ENCODE measurements at places on chromosomes 16 and 17. TPM values are rescaled to one million over a fixed set of nuclear protein-coding genes. Genes with fewer than 3 reads are reported as not detected.

RNF43 gene
- polyA plus RNA-seq, result 2.1 TPM

HOXB7 gene
- 1.5 TPM for polyA plus RNA-seq

GRCh38 chr17:38397227-38397626, 31.0 kb upstream of the ARHGAP23 start:
- DNase-seq, result no peak

- DNase-seq, result no peak
These were observed 19.9 kb downstream of the COTL1 start for GRCh38 chr16:84597931-84598351.

DNA sequence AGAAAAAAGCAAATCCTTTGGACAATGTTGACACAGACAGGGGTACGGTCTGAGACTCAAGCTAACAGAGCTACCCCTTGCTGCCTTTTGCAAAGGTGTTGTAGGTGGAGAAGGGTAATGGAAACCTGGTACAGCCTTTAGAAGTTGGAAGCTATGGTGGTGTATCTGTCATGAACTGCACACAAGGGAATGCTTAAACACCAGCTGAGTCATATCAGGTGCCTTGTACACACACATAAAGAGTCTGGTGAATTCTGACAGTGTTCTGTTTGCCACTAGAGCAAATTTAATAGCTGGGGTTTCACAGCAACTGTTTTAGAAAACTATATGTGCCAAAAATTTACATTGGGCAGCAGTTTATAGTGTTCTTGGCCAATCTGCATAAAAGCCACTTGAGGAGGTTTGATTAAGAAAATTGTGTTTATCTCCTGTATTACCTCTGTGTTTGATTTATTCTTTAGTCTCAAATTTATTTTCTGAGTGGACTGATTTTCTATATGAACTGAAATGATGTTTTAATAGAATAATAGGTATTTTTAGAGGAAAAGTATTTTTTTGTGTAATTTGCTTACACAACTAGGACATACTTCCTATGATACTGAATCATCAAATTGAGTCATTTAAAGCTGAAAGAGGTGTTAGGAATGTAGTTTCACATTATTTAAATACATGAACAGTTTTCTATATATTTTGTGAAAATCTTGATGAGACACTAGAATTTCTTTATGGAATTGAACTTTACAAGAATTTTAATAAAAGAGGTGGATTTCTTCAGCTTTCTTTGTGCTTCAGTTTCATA, 136.9 kb downstream of the MAP2K6 start:
- no peak for DNase-seq

DNA sequence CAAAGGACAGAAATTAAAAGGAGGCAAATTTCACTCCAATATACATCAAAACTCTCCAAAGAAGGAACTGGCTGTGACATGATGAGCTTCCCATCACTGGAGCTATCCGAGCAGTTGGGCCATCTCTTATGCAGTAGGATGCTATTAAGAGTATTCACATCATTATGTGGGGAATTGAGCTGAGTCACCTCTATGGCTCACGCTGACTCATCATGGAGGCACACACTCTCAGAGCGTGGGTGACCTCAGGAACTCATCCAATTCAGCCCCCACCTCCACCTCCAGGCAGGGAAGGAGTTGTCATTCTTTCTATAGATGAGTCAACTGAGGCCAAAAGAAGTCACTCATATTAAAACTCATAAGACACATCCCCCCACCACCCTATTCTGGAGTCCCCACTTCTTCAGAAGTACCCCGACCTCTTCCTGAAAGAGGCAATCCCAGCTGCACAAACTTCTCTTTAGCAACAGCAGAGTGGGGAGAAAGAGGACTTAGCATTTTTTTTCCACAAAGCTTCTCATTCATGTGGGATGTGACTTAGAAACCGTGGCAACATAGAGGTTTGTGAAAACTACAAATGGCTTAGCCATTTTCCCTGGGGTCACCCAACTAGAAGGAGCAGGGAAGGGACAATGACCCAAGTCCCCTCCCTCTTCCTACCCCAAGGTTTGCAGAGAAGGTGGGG, 32.5 kb downstream of the ABCC12 start:
- no peak for DNase-seq

CD7 gene
- polyA plus RNA-seq, result 370 TPM

AURKB gene
- 0.60 TPM for polyA plus RNA-seq

GRCh38 chr16:48102083-48103008, 53.4 kb downstream of the ABCC12 start:
- DNase-seq, result no peak

CACNG5 gene
- polyA plus RNA-seq, result not detected

BAHCC1 gene
- not detected for polyA plus RNA-seq

GRCh38 chr16:54284319-54284930, 2.2 kb downstream of the IRX3 start:
- no peak for DNase-seq

GRCh38 chr17:15891318-15891717, 53.6 kb upstream of the ADORA2B start:
- no peak for DNase-seq

GRCh38 chr16:62272035-62272434, 235.8 kb upstream of the CDH8 start:
- no peak for DNase-seq

DNA sequence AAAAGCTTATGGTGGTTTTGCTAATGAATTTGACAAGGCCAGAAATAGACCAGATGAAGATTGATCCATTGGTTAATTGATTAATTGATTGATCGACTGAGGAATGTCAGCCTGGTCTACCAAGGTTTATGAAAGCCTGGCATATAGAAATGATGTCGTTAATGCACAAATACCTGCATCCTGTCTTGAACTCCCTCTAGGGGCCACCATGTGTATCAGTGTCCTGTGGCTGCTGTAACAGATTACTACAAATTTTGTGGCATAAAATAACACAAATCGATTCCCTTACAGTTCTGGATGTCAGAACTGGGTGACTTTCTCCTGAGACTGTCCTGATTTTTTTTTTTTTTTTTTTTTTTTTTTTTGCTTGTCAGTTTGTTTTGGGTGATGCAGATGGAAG, 553.2 kb downstream of the MAF start:
- DNase-seq, result no peak

DNA sequence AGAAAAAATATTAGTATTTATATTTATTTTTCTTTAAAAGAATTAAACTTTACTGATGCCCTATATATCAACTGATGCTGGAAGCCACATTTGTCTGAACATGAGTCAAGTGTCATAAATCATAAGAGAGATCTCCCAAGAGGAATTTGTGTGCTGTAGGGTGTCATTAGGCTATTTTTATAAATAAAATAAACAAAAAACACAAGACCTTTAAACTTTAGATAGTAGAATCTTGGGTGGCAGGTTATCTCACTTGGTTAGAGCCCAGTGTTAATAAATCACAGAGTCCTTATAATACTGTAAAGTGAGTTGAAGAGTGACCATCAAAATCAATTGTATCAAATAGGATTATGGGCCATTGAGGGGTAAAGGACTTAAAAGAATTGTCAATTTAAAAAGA, 21.3 kb upstream of the CPD start:
- DNase-seq, result no peak

TPSG1 gene
- not detected for polyA plus RNA-seq

DNA sequence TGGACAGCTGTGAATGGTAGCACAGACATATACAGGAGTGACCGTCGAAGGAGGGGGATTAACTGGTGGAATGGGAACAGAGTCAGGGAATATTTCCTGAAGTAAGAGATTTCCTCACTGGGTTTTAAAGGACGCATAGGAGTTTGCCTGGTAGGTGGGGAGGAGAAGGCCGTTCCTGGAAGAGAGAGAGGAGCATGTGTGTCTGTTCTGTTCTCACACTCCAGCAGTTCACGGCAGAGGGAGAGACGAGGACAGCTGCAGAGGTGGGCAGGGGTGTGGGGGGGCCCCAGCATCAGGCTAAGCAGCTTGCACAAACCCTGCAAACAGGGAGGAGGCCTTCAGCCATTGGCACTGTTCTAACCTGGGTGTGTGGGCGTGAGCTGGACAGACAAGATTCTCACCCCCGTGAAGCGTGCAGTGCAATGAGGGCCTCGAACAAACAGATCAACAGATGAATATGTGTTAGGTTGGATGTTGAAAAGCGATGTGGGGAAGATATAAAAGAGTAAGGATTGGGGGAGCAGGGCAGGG, 85.3 kb upstream of the GSE1 start:
- no peak for DNase-seq

DNA sequence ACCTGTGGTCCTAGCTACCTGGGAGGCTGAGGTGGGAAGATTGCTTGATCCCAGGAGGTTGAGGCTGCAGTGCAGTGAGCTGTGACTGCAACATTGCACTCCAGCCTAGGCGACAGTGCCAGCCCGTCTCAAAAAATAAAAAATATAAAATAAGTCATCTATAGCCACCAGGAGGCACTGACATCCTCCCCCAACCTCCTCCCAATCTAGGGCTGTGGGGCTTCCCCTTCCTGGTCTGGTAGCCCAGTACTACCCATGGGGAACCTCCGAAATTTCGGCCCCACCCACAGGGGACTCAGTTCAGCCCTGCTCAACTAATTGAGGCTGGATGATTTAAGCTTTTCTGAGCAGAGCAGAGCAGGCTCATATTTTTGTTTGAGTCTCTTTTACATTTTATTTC, 3.2 kb downstream of the ZSCAN10 start:
- DNase-seq, result peak; percentile 62

DNA sequence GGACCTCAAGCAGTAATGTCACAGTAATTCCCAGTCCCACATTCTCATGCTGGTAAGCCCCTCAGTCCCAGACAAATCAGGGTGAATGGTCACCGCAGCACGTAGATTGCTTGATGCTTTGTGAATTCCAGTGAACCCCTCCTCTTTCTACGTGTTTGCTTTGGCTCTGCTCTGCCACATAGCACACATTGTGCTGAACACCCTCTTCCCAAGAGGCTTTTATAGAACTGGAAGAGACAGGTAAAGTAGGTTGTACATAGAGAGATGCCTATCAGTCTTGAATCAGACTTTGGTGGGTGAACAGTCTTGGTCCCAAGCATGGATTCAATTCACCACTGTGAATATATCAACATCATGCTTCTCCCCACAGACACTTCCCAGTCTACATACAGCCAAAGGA, 579 bp upstream of the KRTAP9-6 start:
- no peak for DNase-seq

- DNase-seq, result no peak
These were observed 775.6 kb upstream of the EEF2KMT start for GRCh38 chr16:5873221-5873620.

MMP15 gene
- polyA plus RNA-seq, result 0.04 TPM

ZG16 gene
- polyA plus RNA-seq, result not detected

DNA sequence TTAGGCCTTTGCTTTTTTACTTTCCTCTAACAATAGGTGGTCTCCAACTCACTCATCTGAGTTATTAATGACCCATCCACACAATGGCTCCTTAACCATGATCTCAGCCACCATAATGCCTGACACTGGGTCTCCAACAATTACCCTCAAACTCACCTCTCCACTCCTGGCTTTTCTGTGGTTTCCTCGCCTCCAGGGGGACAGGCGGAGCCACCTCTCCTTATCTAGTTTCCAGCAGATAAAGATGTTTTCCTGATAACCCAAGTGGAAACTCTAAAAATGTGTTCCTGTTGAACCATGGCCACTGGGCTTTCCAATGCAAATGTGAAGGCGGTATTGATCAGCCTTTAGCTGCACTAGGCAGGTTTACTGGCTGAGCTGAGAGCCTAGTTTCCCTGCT, 9.4 kb upstream of the NOL11 start:
- no peak for DNase-seq

DOK4 gene
- 2.8 TPM for polyA plus RNA-seq

SMPD3 gene
- polyA plus RNA-seq, result 4.2 TPM

GRCh38 chr17:82300707-82301270, 16.6 kb downstream of the CD7 start:
- DNase-seq, result peak; percentile 72

TUBD1 gene
- polyA plus RNA-seq, result 10.1 TPM

- DNase-seq, result no peak
These were observed 73.6 kb downstream of the PPM1E start for GRCh38 chr17:58829172-58829637.

DNA sequence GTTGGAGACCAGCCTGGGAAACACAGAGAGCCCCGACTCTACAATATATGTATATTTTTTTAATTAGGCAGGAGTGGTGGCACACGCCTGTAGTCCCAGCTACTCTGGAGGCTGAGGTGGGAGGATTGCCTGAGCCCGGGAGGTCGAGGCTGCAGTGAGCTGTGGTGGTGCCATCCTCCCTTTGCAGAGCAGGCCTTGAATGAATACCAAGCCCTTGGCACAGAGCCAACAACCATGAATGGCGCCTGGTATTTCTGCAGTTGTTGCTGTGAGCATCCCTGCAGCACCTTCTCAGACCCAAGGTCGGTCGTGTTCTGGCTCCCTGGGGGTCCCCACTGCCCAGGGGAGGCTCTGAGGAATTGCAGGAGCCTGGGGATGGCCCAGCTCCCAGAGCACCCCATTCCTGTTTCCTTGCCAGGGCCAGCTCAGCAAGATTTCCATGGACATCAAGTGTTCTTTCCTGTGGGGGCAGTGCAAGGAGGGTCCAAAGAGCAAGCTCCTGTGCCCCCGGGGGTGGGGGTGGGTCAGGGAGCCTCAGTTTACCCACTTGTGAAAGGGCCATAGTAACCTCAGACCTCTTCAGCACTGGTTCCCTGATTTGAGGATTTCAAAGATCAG, 25.6 kb upstream of the RMI2 start:
- no peak for DNase-seq

DNA sequence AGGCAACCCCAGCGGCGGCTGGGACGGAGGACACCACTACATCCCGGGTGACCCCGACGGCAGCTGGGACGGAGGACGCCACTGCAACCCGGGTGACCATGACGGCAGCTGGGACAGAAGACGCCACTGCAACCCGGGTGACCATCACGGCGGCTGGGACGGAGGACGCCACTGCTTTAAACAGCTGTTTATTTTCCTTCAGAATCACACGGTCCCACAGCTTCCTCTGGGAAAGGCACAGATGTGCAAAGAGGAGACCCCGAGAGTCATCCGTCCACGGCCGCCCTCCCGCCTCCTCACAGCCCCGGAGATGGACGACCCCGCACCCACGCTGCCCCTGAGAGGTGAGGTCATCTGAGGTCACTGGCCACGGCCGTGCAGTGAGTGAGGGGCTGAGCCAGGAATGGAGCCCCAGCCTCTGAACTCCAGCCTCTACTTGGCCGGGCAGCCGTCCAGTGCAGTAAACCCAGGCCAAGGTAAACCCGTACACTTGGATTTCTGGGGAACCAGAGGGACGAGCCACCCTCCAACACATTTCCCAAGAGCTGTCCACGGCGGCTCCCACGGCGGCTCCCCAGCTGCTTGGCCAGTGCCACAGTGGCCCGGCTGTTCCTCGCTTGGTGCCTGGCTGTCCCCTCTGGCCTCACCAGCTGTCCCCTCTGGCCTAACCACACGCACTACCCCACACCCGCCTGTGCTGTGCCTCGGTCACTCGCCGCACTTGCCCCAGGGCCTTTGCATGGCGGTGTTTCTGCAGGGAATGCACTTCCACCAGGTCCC, 43.2 kb upstream of the PABPN1L start:
- no peak for DNase-seq

DNA sequence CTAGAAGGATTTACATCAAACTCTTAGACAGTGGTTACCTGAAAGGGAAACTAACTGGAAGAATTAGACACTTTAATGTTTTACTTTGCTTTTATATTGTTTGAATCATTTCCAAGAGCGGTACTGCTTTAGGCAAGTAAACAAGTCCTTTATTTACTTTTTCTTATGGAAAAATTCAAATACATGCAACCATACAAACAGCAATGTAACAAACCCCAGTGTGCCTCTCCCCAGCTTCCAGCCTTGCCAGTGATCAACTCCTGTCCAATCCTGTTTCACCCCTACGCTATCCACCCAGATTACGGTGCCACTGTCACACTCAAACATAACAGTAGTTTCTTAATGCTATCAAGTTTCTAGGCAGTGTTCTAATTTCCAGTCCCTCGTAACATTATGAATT, 85.9 kb downstream of the C16orf95 start:
- no peak for DNase-seq
